CD4-positive, CD25-positive, alpha-beta regulatory T cell (primary cell): ENCODE measurements at places on chromosomes 7 and 10. TPM values are rescaled to one million over a fixed set of nuclear protein-coding genes. Genes with fewer than 3 reads are reported as not detected.

DNA sequence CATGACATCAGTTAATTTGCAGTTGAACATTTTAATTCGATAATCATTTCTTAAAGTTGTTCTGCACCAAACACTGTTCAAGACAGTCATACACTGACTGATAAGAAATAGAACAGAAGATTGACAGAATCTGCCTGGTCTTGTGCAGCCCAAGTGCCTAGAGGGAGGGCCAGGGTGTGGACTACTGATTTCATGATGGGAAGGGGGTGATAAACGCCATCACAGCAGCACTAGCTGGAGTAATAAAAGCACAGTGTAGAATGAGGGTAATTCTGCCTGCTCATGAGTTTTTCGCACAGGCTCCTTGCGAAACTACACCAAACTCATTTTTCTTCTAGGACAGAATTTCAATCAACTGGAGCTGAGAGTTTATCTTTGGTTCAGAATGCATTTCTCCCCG is 270.1 kb downstream of the ARL4A start:
- no peak overlapping the region for H3K4me3 ChIP-seq
- no peaks in the 10 kb centered on the region for H3K4me1 ChIP-seq
- no peak overlapping the region for H3K27ac ChIP-seq
- no peaks in the 10 kb centered on the region for H3K27me3 ChIP-seq
- DNase-seq: no peak
- H3K36me3 ChIP-seq: no peaks in the 10 kb centered on the region

DNA sequence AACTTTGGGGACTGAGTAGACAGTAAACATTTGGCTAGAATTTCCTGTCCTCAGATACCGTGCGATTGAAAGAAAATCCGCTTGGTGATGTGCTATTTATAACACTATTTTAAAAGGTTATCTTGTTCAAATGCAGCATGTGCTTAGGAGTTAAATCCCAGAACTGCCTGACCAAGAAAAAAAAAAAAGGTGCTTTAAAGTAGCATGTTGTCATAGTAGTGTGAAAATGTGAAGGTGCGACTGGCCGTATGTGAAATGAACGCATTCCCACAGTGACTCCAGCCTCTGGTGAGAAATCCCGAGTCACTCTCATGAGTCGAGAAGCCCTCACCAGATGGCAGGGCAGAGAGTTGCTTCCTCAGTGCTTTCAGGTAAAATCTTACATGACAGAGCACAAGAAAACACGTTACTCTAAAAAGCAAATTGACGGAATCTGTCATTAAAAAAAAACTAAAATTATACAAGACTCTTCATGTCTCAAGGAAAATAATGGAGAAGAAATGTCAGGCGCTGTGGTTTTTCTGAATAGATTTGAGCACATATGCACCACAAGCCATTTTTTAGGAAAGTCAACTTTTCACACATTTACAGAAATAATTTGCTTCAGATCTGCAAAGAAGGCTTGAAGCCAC is 18.4 kb upstream of the KLF6 start:
- DNase-seq: no peak
- no peaks in the 10 kb centered on the region for H3K27me3 ChIP-seq
- no peaks in the 10 kb centered on the region for H3K36me3 ChIP-seq
- peaks cover 64% of the 10 kb centered on the region for H3K4me1 ChIP-seq
- H3K27ac ChIP-seq: peak overlapping the region; percentile 99
- peak overlapping the region; percentile 70 for H3K4me3 ChIP-seq

DNA sequence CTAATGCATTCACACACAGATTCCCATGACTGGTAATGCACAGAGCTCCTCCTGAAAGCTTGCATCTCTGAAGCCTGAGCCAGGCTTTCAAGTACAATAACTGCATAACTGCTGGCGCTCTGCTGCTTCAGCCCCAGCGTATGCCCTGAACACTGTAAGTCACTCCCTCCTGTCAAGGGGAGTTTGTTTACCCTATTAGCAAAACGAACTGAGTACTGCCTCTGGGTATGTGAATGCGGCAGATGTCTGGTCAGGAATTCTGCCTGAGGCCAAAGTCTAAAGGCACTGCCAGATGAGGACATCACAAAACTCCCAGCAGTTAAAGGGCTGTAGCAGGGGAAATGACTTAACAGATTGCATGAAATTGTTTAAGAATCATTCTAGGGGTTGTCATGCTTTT is 97.7 kb downstream of the NRCAM start:
- no peak overlapping the region for H3K4me3 ChIP-seq
- no peaks in the 10 kb centered on the region for H3K27me3 ChIP-seq
- no peak overlapping the region for H3K27ac ChIP-seq
- no peak for DNase-seq
- H3K36me3 ChIP-seq: no peaks in the 10 kb centered on the region

Gene ITGA8
- not detected for total RNA-seq

Gene AVPI1
- total RNA-seq: 11.1 TPM

Gene PLCE1
- not detected for total RNA-seq
